ENCODE measurements at places on chromosomes 7 and 10. TPM values are rescaled to one million over a fixed set of nuclear protein-coding genes. Genes with fewer than 3 reads are reported as not detected.

FBXL13 gene
- 3.2 TPM for total RNA-seq

SEMA3E gene
- 2.6 TPM for total RNA-seq

CYP2C9 gene
- total RNA-seq = 2.9 TPM

TACR2 gene
- total RNA-seq = not detected

KIAA1217 gene
- total RNA-seq = 103 TPM

CYP3A5 gene
- total RNA-seq = 1.6 TPM

CAV2 gene
- total RNA-seq = 36.4 TPM

THSD7A gene
- total RNA-seq = 54.5 TPM

C10orf95 gene
- total RNA-seq = 0.35 TPM

PTPN12 gene
- total RNA-seq = 74.0 TPM

PTPN20 gene
- total RNA-seq = 3.6 TPM

ANKRD2 gene
- 1.6 TPM for total RNA-seq

ATOH7 gene
- total RNA-seq = 1.5 TPM

OR2A12 gene
- not detected for total RNA-seq

ADARB2 gene
- 0.76 TPM for total RNA-seq

FAM25G gene
- not detected for total RNA-seq

LRRN3 gene
- 3.7 TPM for total RNA-seq

FOXI2 gene
- 0.47 TPM for total RNA-seq

ZPBP gene
- 0.88 TPM for total RNA-seq

Data from metanephros (tissue), 2 donors.